ENCODE measurements at places on chromosomes 4 and X. TPM values are rescaled to one million over a fixed set of nuclear protein-coding genes. Genes with fewer than 3 reads are reported as not detected.
A peak's percentile ranks its signal among the peaks of the same experiment; 100 is the strongest.

- no peaks in the 10 kb centered on the region for H3K36me3 ChIP-seq
- no peak overlapping the region for H3K4me3 ChIP-seq
- no peak for DNase-seq
- no peak overlapping the region for H3K27ac ChIP-seq
- H3K27me3 ChIP-seq: no peaks in the 10 kb centered on the region
Observed at GRCh38 chr4:148015058-148015457, 283.2 kb downstream of the ARHGAP10 start.

DNA sequence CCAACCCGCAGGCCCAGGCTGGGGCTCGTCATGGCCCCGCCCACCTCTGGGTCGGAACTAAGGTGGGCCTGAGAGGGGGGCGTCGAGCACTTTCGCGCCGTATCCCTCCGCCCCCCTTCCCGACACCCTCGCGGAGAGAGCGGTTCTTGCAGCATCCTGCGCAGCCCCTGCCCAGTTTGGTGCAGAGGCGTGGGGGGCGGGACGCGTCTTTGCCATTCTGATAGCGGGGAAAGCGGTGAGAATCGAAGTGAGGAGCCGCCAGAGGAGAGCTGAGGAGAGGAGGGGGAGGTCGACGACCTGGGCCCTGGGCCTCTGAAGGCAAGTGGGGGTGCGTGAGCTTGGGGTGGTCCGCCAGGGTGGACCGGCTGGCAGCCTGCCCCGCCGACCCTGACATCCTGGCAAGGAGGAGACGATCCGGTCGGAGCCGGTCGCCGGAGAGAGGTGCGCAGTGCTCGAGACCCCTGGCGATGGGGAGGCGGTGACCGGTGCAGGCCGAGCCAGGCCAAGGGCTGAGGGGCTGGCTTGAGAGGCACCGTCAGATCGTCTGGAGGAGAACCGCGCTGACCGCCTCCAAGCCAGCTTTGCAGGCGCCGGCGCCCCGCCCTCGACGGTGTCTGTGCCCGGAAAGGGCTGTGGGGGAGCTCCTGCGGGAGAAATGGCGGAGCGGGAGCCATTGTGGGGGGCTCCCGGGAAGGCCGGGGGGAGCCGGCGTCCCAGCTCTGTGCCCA is 25.5 kb downstream of the GPRASP3 start:
- peaks cover 3% of the 10 kb centered on the region for H3K27me3 ChIP-seq
- DNase-seq: no peak
- H3K4me1 ChIP-seq: peaks cover 8% of the 10 kb centered on the region
- no peaks in the 10 kb centered on the region for H3K36me3 ChIP-seq

DNA sequence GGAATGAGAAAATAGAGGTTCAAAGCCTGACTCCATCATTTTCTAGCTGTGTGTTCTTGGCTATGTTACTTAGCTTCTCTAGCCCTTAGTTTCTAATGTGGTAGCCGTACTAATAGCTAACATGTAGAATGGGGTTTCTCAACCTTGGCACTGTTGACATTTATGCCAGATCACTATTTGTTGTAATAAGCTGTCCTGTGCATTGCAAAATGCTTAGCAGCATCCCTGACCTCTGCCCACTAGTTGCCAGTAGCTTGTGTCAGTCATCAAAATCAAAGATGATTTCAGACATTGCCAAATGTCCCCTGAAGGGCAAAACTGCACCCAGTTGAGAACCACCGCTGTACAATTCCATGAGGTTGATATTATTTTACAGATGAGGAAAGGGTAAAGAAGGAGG is 18.3 kb upstream of the ADAMTS3 start:
- H3K4me3 ChIP-seq: no peak overlapping the region
- H3K27me3 ChIP-seq: no peaks in the 10 kb centered on the region
- no peaks in the 10 kb centered on the region for H3K4me1 ChIP-seq
- no peak overlapping the region for H3K27ac ChIP-seq
- DNase-seq: no peak
- no peaks in the 10 kb centered on the region for H3K36me3 ChIP-seq

DNA sequence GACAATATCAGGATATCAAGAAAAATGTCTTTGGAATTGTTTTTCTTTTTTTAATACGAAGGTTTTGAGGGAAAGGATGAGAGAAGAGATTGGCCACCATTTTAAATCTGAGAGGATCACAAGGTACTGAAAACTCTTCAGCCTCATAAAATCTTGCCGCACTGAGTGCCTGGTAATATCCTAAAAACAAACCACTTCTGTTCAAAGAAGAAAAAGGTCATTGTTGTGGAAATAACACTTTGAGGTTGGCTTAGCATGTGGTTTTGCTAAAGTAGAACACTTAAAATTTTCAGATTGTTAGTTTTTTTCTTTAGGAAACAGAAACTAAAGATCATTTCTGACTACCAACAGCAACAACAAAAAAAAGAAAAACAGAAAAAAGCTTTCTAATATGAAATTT is 1.0 kb upstream of the CLDN22 start:
- H3K4me1 ChIP-seq: peaks cover 4% of the 10 kb centered on the region
- DNase-seq: no peak
- H3K27ac ChIP-seq: no peak overlapping the region

GRCh38 chr4:38752372-38752940 is 30.3 kb downstream of the TLR10 start:
- H3K27ac ChIP-seq: no peak overlapping the region
- no peak for DNase-seq
- no peak overlapping the region for H3K4me3 ChIP-seq
- H3K27me3 ChIP-seq: peaks cover under 1% of the 10 kb centered on the region

DNA sequence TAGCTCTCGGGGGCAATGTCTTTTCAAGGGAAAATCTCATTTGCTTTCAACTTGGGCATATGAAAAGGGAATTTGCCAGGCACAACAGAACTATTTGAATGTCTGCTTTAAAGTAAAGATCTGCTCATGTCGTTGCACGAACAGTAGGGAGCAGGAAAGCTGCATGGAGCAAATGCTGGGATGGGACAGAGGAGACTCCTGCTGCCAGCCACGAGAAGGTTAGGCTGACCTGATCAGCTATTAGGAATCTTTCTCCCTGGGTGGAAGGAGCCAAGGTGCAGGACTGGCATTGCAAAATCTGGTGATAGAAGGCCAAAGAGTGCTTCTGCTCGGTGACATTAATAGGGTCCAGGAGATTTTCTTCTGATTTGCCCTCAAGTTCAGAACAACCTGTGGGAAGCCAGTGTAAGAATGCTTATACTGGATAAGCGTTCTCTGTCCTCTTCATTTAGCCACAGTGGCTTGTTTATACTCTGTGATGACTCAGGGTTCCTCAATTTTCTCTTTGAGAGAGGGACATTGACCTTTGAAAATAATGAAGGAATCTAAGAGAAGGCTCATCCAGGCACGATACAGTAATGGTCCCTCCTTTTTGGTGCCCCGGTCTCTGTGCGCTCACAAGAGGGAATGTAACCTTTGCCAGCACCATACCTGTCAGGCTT is 22.9 kb downstream of the FHL1 start:
- no peak for DNase-seq
- H3K27ac ChIP-seq: no peak overlapping the region

- no peak overlapping the region for H3K27ac ChIP-seq
- no peaks in the 10 kb centered on the region for H3K27me3 ChIP-seq
- no peak overlapping the region for H3K4me3 ChIP-seq
- H3K4me1 ChIP-seq: no peaks in the 10 kb centered on the region
Observed at GRCh38 chr4:97525236-97525635, 618.0 kb downstream of the STPG2 start.

- no peaks in the 10 kb centered on the region for H3K4me1 ChIP-seq
- H3K36me3 ChIP-seq: no peaks in the 10 kb centered on the region
- no peak for DNase-seq
- no peaks in the 10 kb centered on the region for H3K27me3 ChIP-seq
- no peak overlapping the region for H3K4me3 ChIP-seq
- no peak overlapping the region for H3K27ac ChIP-seq
Observed at GRCh38 chr4:158006990-158007389, 165.8 kb downstream of the GASK1B start.

GRCh38 chr4:112519689-112520597 is 4.0 kb upstream of the NEUROG2 start:
- H3K4me1 ChIP-seq: peaks cover 57% of the 10 kb centered on the region
- H3K27ac ChIP-seq: no peak overlapping the region
- no peak for DNase-seq
- H3K36me3 ChIP-seq: no peaks in the 10 kb centered on the region
- peaks cover 47% of the 10 kb centered on the region for H3K27me3 ChIP-seq
- H3K4me3 ChIP-seq: no peak overlapping the region

GRCh38 chr4:120066517-120067340 is at the start of gene MAD2L1:
Gene MAD2L1 (minus strand): TSS chr4:120066848. CDS start chr4:120066734, 114 bp downstream.
- H3K27me3 ChIP-seq: no peaks in the 10 kb centered on the region
- H3K27ac ChIP-seq: peak within 1 kb of the TSS; percentile 97
- H3K4me1 ChIP-seq: peaks cover 13% of the 10 kb centered on the region
- peak; percentile 100 for DNase-seq
- H3K4me3 ChIP-seq: peak within 1 kb of the TSS; percentile 98

GRCh38 chr4:56315041-56315440 is 72.2 kb downstream of the AASDH start:
- H3K4me3 ChIP-seq: no peak overlapping the region
- H3K4me1 ChIP-seq: no peaks in the 10 kb centered on the region
- no peaks in the 10 kb centered on the region for H3K27me3 ChIP-seq
- H3K36me3 ChIP-seq: no peaks in the 10 kb centered on the region
- no peak overlapping the region for H3K27ac ChIP-seq
- no peak for DNase-seq

GRCh38 chrX:71198066-71198465 is 25.0 kb upstream of the GJB1 start:
- DNase-seq: no peak
- H3K27ac ChIP-seq: peak overlapping the region; percentile 67

GRCh38 chr4:36255577-36255976 is 11.3 kb upstream of the ARAP2 start:
- no peaks in the 10 kb centered on the region for H3K27me3 ChIP-seq
- H3K4me3 ChIP-seq: no peak overlapping the region
- H3K36me3 ChIP-seq: no peaks in the 10 kb centered on the region
- peak; percentile 76 for DNase-seq
- H3K4me1 ChIP-seq: peaks cover 30% of the 10 kb centered on the region

DNA sequence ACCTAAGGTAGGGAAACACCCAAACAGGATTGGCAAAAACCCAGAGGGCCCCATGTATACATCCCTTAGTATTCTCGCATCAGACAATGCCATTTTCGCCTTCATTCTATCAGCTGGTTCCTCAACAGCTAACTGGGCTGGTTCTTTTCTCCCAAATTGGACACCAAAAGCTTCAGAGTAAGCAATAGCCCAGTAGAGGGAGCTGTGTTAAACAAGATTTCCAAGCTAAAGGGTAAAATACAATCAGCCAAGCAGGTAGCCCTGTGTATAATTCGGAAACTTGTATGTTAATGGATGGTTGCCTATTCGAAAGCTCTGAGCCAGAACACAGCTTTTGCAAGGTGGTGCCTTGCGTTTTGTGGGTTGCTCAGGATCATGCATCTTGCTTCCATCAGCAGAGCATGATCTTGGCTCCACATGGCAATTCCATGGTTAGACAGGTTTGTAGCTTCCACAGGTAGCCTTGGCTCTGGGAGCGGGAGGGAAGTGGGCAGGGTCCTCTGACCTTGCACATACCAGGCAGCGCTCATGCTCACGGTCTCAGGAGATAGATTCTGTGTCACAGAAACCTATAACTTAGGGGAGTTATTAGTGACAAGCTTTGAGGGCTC is 115.2 kb upstream of the LNX1 start:
- no peak overlapping the region for H3K4me3 ChIP-seq
- no peak for DNase-seq
- H3K27me3 ChIP-seq: peaks cover 18% of the 10 kb centered on the region
- H3K27ac ChIP-seq: no peak overlapping the region
- peaks cover 6% of the 10 kb centered on the region for H3K4me1 ChIP-seq

GRCh38 chr4:125703443-125703842 is 388.7 kb downstream of the FAT4 start:
- H3K27me3 ChIP-seq: no peaks in the 10 kb centered on the region
- no peak overlapping the region for H3K4me3 ChIP-seq
- no peak overlapping the region for H3K27ac ChIP-seq
- no peaks in the 10 kb centered on the region for H3K36me3 ChIP-seq
- DNase-seq: no peak
- H3K4me1 ChIP-seq: no peaks in the 10 kb centered on the region

GRCh38 chrX:33970028-33970967 is 161.8 kb downstream of the FAM47A start:
- no peaks in the 10 kb centered on the region for H3K36me3 ChIP-seq
- no peaks in the 10 kb centered on the region for H3K27me3 ChIP-seq
- no peak overlapping the region for H3K4me3 ChIP-seq

- no peak overlapping the region for H3K4me3 ChIP-seq
- no peaks in the 10 kb centered on the region for H3K27me3 ChIP-seq
- DNase-seq: no peak
- H3K27ac ChIP-seq: no peak overlapping the region
Observed at GRCh38 chr4:152971053-152971452, 34.9 kb downstream of the FHDC1 start.

DNA sequence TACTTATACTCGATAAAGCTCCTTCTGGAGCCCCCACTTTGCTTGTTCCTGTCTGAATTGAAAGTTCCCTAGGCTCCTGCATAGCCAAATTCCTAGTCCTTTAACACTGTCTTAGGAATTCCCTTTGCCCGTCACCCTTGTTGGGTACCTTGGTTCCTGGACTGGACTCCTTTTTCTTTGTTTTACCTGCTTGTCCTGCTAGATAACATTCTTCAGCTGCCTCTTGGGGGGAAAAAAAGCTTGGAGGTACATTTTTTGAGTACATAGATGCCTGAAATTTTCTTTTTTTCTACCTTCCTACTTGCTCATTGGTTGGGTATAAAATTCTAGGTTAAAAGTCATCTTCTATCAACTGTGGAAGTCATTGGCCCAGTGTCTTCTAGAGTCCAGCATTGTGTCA is 154.8 kb upstream of the RAPGEF2 start:
- no peak overlapping the region for H3K4me3 ChIP-seq
- no peaks in the 10 kb centered on the region for H3K4me1 ChIP-seq
- DNase-seq: no peak
- H3K27ac ChIP-seq: no peak overlapping the region
- H3K36me3 ChIP-seq: no peaks in the 10 kb centered on the region
- H3K27me3 ChIP-seq: no peaks in the 10 kb centered on the region

DNA sequence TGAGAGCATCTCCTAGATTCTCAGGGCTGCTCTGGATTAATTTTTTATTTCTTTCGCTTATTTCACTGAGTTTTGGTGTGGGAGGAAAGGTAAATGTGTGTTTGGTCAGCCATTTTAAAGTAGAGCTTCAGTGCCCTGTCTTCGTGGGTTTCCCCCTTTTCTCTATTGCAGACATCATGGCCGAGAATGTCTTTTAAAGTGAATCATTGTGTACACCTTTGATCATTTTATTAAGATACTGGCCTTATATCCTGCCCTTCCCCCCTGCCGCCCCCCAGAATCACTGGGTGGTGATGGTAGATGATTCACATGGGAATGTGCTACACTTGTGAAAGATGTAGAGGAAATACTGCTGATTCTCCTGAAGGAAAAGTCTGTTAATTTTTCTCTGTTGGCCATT is 23.8 kb downstream of the CDKL5 start:
- H3K36me3 ChIP-seq: no peaks in the 10 kb centered on the region
- no peaks in the 10 kb centered on the region for H3K27me3 ChIP-seq
- no peak overlapping the region for H3K4me3 ChIP-seq
- H3K4me1 ChIP-seq: no peaks in the 10 kb centered on the region

GRCh38 chr4:30763321-30763727 is 43.2 kb downstream of the PCDH7 start:
- no peaks in the 10 kb centered on the region for H3K36me3 ChIP-seq
- H3K4me1 ChIP-seq: no peaks in the 10 kb centered on the region
- H3K27me3 ChIP-seq: no peaks in the 10 kb centered on the region
- H3K27ac ChIP-seq: no peak overlapping the region
- H3K4me3 ChIP-seq: no peak overlapping the region

The PRDM5 gene
- 1.2 TPM for total RNA-seq

The CACNA1F gene
- total RNA-seq: 1.4 TPM

The VCX3B gene
- not detected for total RNA-seq

The ZCCHC13 gene
- total RNA-seq: not detected

The TRIM75 gene
- total RNA-seq: not detected

The F8A1 gene
- total RNA-seq: 72.5 TPM

The DLG3 gene
- 6.2 TPM for total RNA-seq

The SLC49A3 gene
- total RNA-seq: 1.3 TPM

The BEX1 gene
- 0.66 TPM for total RNA-seq

The SFRP2 gene
- not detected for total RNA-seq

The PTPN13 gene
- 4.1 TPM for total RNA-seq

The AFAP1 gene
- total RNA-seq: 4.8 TPM
